AG04450 (cell line): ENCODE measurements at places on chromosomes 1 and 21.

DNA sequence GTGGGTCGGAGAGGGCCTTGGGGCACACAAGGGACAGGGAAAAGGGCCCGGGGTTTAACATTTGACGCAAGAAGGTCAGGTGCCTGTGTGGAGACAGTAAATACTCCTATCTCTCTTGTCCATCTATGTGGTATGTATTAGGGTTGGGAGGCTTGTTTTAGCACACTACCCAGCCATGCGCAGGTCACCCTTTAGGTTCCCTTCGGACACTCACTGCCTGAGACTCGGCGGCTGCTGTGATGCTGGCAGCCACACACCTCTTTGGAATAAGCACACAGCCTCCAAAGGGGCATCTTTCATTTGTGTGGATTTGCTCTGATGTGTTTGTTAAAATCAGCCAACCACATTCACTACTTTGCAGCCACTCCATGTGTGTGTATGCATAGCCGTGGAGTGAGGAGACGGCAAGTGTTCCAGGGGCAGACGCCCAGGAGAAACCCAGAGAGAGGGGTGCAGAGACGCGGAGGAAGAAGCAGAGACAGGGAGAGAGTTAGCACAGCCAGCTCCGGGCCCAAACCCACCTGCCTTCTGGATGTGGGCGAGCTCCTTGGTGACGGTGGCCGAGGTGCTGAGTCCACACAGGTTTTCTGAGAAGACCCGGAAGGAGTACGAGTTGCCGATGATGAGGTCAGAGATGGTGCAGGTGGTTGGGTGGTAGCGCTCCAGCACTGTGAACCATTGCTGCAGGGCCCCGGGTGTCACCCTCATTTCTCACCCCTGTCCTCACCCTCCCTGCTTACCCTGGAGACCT is 5.7 kb downstream of the MYBPH start:
- DNase-seq: no peak

- no peak for DNase-seq
Observed at GRCh38 chr1:1373051-1373814, 1.8 kb downstream of the AURKAIP1 start.

GRCh38 chr1:231665101-231665500 is 38.5 kb downstream of the DISC1 start:
- no peak for DNase-seq

DNA sequence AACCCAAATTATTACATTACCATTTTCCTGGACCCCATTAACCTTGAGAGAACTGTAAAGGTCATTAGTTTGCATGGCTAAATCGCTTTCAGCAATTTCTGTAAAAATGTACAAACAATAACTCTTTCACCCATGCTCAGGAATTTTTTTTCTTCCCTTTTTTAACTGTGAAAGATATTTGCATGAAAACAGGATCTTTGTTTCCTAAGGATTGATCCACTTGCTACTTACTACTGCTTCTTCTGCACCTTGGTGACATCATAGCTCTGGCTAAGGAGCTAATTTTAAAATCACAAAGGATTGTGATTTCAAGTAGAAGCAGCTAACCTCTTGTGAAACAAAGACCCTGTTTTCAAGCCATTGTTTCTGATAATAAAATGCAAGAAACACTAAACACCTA is 274.6 kb upstream of the ESRRG start:
- DNase-seq: no peak

DNA sequence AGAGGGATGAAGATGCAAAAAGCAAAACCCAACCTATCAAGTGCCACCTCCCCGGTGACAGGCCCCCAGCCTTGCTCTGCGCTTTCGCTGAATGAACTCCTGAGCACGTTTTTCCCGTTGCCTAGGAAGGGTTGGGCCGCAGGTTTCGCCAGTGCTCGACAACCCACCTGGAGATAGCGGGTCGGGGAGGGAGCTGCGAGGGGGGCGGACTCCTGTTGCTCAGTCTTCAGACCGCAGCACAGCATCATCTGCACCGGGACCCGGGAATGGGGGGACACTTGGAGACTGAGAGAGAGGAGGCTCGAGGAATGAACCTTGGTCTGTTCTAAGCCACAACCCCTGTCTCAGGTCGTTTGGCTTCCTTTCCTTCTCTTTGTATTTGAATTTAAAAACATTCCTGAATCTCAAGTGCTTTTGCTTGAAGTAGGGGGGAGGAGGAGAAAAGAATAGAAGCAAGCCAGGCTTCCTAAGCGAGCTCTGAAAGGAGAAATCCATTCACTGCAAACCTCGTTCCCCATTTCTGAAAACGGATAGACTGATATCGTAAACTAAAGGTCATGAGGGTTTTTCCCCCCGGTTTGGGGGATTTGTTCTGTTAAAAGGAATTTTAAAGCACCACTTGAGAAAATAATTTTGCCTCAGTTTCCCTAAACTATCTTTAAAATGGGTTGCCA is 1.2 kb downstream of the AK5 start:
- no peak for DNase-seq

GRCh38 chr1:184051138-184051484 is 419 bp upstream of the TSEN15 start:
- DNase-seq: no peak

DNA sequence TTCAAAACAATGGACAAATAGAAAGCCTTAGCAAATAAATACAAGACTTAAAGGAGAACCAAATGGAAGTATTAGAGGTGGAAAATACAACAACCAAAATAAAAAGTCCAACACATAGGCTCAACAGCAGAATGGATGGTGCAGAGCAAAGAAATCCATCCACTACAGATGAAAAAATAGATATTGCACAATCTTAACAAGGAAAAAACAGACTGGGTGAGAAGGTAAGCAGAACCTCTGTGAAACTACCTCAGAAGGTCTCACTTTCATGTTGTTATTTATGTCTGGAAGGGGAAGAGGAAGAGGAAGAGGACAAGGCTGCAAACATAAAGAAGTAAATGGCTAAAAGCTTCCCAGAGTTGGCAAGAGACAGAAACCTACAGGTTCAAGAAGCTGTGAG is 158.7 kb upstream of the NBPF11 start:
- no peak for DNase-seq

- DNase-seq: no peak
Observed at GRCh38 chr1:162088281-162088969, 18.9 kb downstream of the NOS1AP start.

- no peak for DNase-seq
Observed at GRCh38 chr1:234893725-234894630, 234.7 kb downstream of the TOMM20 start.

GRCh38 chr1:119080586-119080985 is 59.9 kb downstream of the WARS2 start:
- DNase-seq: peak; percentile 82

- DNase-seq: no peak
Observed at GRCh38 chr21:14987370-14988170, 77.2 kb downstream of the NRIP1 start.

DNA sequence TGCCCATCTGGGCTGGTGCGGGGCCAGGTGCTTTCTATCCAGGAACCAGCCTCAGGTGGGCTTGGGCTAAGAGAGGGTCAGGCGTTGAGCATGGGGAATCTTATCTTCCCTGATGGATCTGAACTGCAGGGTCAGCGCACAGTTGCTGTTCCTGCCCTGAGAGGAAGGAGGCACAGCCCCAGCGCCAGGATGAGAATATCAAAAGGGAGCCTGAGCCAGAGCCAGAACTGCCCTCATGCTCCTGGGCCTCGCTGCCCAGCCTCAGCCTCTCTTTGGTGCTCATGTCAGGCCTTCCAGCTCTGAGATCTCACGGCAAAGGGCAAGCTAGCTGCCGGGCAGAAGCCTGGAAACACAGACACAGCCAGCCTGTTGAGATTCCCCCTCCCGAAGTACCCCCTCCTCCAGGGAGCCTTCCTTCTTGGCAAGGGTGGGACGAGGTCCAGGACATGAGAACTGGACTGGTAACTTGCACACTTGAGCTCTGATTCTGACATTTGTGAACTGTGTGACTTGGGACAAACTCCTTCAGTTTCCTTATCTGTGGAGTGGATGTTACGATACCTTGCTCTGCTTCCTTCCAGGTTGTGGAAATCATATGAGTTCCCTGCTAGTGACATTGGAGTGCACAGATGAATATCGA is 1.2 kb upstream of the LAD1 start:
- no peak for DNase-seq

DNA sequence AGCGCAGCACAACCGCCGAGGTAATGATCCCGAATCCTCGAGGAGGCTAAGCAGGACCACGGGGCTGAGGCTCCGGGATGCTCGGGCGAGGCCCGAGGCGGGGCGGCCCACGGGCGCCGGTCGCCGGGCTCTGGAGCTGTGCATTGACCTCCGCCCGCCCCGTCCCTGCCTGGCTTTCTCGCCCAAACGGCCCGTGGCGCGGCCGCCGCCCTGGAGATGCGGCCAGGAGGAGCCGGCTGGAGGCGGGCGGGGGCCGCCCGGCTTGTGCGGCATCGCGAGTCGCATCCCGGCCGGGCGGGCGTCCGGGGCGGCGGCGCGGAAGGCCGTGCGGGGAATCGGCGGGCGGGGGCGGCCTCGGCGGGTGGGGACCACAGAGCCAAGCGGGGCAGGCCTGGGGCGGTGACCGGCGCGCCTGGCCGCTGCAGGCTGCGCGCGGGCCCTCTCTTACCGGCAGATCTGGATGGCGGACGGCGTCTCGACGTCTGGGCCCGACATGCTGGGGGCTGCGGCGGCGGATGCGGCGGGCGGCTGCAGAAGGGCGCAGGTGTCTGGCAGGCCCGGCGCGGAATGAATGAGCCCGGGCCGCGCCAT is 663 bp downstream of the ACOT7 start:
- no peak for DNase-seq

DNA sequence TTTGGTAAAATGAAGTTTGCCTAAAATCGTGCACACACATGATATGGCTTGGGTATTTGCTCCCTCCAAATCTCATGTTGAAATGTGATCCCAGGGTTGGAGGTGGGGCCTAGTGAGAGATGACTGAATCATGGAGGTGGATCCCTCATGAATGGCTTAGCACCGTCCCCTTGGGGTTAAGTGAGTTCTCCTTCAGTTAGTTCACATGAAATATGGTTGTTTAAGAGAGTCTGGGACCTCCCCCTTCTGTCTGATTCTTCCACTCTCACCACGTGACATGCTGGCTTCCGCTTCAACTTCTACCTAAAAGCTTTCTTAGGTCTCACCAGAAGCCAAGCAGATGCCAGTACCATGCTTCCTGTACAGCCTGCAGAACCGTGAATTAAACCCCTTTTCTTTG is 58.4 kb downstream of the SIPA1L2 start:
- no peak for DNase-seq

- no peak for DNase-seq
Observed at GRCh38 chr1:154115180-154115579, 39.7 kb downstream of the NUP210L start.

GRCh38 chr1:182415789-182416188 is 15.3 kb upstream of the TEDDM1 start:
- DNase-seq: no peak

DNA sequence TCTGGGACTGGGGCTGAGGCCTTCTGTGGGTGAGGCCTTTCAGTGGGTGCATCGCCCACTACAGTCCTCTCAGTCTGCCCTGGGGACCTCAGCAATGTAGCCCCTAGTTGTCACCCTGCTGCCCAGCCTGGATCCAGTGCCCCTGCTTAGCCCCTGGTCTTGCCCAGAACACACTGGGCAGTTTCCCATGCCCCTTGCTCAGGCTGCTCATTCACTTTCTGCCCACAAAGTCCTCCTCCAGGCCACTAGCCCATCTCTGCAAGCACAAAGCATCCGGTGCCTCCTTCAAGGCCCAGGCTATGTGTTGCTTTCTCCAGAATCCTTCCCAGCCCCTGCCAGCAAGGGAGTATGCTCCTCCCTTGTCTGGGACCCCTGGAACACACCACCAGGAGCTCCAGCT is 5.4 kb upstream of the ADORA1 start:
- DNase-seq: no peak

GRCh38 chr21:42669041-42669440 is 15.6 kb downstream of the PDE9A start:
- no peak for DNase-seq
